ENCODE measurements at places on chromosomes 7 and 10.
A peak's percentile ranks its signal among the peaks of the same experiment; 100 is the strongest.

- DNase-seq: no peak
These were observed 87.3 kb upstream of the CSTF2T start for GRCh38 chr10:51786684-51787035.

- peak; percentile 18 for DNase-seq
These were observed 44.2 kb downstream of the JMJD1C start for GRCh38 chr10:63421591-63421990.

- no peak for DNase-seq
These were observed 388.2 kb downstream of the CALN1 start for GRCh38 chr7:72023926-72024325.

GRCh38 chr10:86598151-86598550 is 56.2 kb upstream of the OPN4 start:
- DNase-seq: no peak

- no peak for DNase-seq
These were observed 90.5 kb upstream of the GSDME start for GRCh38 chr7:24847754-24848153.
